Brain pericyte (primary cell): ENCODE measurements at places on chromosomes 3 and 15.

DNA sequence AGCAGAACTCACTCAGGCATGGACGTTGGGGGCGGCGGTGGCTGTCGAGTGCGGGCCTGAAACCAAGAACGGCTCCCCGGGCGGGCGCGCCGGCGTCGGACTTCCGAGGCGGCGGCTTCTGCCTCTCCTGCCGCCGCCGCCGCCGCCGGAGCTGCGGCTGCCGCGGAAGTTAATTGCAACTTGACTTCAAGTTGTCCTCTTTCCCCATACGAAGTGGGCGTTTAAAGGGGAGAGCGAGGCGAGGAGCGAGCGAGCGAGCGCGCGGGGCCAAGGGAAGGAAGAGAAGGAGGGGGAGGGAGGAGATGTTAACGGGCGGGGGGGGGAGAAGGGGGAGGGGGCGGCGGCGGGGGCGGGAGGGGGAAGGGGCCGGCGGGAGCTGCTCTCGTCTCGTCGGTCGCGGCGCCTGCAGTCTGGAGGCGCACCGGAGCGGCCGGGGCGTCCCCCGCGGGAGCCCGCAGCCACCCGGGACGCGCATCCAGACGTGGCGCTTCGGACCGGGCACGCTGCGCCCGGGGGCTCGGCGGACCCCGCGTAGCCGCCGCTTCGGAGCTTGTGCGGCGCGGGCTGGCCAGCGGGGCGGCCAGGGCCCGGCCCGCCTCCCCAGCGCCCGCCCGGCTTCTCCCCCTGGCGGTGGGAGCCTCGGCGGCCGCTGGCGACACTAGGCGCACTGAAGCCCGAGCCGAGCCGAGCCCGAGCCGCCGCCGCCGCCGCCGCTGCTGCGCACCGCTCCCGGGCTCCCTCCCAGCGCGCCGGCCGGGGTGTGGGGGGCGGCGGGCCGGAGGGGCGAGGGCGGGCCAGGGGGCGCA, 19.7 kb upstream of the SATB1 start:
- no peak for DNase-seq

- DNase-seq: no peak
Observed at GRCh38 chr3:55709411-55710012, 222.4 kb upstream of the WNT5A start.

GRCh38 chr15:60819860-60820259, 340.9 kb upstream of the ICE2 start:
- no peak for DNase-seq

DNA sequence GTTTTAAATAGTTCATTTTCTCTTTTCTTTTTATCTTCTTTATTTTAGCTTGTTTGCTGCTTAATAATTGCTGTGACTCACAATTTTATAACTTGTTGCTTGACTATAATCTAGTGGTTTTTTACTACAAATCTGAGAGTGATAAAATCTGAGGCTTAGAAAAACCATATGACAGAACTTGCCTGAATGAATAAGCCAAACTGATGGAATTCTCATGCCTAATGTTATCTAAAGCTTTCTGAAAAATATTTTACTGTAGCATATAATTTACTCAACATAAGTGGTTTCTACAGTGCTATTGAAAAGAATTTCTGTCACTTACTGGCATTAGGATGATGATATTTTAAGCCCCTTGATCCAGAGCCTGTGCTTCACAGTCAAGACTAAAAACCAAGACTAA, 175.1 kb downstream of the VGLL3 start:
- no peak for DNase-seq

- DNase-seq: no peak
Observed at GRCh38 chr3:119632216-119632615, 28.2 kb downstream of the POPDC2 start.

DNA sequence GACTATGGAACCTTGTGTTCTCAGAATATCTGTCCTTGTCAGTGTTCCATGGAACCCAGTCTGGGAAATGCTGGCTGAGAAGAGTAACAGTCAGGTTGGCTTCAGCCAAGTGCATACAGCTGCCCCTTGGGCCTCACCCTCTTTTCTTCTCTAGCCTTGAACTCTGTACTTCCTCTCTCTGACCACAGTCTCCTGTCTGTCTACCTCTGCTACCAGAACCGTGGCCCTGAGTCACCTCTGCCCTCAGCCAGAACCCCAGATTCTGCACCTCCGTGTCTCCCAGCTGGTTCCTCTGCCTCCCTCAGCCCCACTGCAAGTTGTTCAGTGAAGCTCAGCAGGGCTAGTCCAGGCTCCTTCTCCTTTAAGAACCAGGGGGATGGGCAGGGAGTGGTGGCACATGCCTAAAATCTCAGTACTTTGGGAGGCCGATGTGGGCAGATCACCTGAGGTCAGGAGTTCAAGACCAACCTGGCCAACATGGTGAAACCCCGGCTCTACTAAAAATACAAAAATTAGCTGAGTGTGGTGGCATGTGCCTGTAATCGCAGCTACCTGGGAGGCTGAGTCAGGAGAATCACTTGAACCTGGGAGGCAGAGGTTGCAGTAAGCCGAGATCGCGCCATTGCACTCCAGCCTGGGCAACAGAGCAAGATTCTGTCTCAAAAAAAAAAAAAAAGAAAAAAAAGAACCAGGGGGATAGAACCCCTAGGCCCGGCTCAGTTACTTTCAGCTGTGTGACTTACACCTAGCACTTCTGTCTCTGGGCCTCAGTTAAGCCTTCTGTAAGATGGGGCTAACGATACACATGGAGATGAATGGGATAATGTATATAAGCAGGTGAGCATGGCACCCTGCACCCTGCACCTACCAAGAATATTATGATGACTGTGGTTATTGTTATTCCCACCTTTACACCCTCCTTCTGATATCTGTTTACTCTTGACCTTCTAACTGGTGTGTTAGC, 24.3 kb upstream of the TATDN2 start:
- no peak for DNase-seq
